ENCODE measurements at places on chromosomes 3 and 15.
A peak's percentile ranks its signal among the peaks of the same experiment; 100 is the strongest.

GRCh38 chr3:68239542-68239941, 585.1 kb upstream of the SUCLG2 start:
- no peak for DNase-seq

- no peak for DNase-seq
Observed at GRCh38 chr15:22902046-22902445, 63.6 kb downstream of the NIPA2 start.

GRCh38 chr15:71708051-71708429, 102.3 kb upstream of the NR2E3 start:
- no peak for DNase-seq

DNA sequence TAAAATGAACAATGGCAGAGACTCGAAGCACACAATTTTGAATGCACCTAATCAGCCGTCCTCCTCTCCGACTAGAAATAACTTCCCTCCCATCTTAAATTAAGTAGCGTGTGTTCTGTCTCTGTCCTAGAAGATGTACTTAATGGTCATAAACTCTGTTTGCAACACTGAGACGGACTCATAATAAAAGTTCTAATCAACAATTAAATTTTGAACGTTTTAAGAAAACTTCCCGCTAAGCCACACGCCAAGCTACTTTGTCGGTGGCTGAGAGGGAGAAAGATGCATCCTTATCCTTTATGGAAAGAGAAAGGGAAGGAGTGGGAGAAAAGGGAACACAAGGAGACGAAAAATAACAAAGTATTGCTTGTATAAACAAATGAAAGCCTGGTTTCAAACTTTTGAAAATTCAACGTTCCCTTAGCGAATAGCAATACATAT, 989 bp downstream of the GNB4 start:
- DNase-seq, result no peak

DNA sequence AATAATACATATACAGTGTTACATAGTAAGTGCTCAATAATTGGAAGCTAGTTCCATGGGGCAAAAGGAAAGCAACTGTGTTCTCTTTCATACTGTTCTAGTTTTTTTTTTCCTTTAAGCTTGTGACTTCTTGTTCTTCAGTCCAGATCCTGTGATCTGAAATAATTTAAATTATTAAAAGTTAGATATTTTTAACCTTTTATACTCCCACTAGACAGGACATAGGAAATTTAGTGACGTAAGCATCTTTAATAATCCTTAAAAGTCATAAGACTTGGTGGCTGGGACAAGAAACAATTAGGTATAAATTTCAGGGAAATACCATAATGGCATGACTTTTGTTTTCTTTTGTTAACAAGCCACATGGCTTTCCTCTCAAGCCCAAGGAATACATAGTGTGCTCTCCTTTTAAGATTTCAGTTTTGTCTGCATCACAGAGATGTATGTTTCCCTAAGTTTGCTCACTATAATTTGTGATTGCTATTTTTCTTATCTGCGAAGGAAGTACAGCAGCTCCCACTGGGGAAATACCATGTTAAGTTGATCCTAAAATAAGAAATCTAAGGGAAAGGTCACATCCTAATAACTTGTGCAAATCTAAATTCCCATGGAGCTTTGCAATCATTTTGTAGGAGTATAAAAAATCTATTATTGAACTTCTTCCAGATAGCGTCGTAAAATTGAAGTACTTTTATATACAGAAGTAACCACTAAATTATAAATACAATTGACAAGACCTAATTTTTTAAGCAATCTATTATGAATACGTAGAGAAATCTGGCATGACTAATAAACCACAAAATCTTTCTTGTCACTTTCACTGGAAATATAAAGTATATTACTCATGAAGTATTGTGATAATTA, 30.1 kb downstream of the PPARG start:
- DNase-seq, result no peak

GRCh38 chr15:75100679-75101078, 77.3 kb downstream of the PPCDC start:
- DNase-seq, result no peak

- no peak for DNase-seq
Observed at GRCh38 chr3:6060251-6060650, 800.7 kb upstream of the GRM7 start.

DNA sequence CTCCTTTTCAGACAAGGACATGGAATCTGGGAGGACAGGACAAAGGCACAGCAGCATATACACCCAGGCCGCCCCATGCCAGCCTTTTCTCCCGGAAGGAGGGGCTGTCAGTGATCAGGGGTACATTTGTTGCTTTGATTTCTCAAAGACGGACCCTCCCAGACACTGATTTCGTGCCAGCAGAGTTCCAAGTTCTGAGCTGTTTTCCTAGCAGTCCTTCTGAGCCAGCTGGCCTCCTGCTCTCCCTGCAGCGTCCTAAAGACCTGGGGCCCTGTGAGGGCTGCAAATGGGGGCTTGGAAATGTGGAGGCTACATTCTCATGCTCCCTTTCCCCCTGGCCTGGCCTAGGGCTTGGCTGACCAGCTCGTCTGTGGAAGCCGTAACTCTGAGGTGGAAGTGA, 22.3 kb downstream of the CTSH start:
- DNase-seq, result no peak

DNA sequence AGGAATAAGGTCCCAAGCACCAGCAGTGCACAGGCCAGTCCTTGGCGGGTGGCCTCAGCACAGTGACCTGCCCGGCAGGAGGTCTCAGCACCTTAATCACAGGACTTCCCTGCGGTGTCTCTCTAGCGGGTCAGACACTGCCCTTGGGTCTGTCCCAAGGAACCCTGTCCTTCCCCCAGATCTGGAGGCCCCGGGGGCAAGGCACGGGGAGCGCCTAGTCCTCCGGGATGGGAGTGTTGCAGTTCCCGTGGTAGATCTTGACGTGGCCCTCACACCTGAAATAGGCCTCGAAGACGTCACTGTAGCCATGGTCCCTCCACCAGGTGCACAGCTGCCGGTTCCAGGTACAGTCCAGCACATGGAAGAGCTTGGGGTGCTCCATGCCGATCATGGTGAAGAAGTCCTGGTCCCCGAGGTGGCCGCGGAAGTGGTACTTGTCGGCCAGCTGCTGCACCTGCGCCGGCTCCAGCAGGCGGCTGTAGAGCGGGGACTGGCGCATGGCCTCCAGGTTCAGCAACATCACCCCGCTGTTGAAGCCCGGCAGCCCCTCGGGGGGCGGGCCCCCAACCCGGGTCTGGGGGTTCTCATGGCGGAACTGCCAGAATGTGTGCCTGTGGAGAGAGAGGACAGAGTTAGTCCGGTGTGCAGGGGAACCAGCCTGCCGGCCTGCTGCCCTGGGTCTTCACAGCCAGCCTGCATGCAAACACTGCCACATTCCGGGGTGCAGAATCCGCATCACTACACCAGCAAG, 201.3 kb downstream of the XXYLT1 start:
- no peak for DNase-seq

- no peak for DNase-seq
Observed at GRCh38 chr3:161126495-161126894, 21.3 kb upstream of the B3GALNT1 start.

GRCh38 chr3:101279162-101279561, 41.2 kb downstream of the IMPG2 start:
- no peak for DNase-seq

- no peak for DNase-seq
Observed at GRCh38 chr3:172132159-172132586, 92.8 kb downstream of the FNDC3B start.

DNA sequence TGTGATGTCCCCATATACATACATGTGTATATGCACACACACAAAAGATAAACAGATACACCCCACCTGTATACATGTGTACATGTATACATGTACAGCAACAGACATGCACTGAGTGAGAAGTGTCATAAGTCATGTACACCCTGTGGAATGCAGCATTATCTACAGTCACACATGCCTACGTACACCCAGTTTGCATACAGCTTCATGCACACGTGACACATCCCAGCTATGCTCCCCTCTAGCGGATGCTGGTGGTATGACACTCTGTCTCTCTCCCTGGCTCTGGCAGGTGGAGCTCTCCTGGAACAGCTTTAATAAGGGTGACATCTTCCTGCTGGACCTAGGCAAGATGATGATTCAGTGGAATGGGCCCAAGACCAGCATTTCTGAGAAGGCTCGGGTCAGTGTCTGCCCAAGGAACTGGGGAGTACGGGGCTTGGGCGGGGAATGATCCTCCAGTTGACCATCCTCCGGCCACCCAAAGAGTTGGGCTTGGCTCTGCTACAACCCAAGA, 6.3 kb downstream of the VILL start:
- DNase-seq, result peak; percentile 74

- no peak for DNase-seq
Observed at GRCh38 chr3:193826159-193826795, 233.3 kb downstream of the OPA1 start.

DNA sequence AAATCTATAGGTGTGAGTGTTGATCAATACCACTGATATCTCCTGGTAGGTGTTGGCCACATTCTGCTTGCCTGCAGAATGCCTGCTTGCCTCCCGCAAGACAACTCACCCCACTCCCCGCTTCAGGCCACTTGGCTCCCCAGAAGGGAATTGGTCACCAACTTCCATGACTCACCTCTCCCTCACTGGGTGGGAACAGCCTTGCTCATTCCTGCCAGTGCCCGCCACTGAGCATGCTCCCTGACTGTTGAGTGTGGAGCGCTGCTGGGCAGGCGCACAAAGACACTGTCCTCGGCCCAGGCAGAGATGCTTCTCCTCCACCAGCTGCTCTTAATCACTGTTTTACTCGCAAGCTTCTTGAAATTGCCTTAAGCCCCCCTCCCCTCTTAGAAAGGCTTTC, 57.3 kb upstream of the PPP2R3A start:
- no peak for DNase-seq

DNA sequence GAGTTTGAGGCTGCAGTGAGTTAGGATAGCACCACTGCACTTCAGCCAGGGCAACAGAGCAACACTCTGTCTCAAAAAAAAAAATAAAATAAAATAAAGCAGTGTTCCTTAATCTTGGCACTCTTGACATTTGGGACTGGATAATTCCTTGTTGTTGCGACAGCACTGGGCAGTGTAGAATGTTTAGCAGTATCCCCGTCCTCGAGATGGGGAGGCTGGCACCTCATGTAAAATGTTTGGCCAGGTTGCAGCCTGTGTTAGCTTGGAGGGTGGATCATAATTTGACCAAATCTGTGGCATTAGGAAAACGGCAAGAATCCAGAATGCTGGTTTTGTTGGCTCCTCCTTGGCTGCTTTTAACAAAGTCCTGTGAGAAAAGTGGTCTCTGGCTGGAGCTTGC, 47.0 kb downstream of the ZNF445 start:
- no peak for DNase-seq

DNA sequence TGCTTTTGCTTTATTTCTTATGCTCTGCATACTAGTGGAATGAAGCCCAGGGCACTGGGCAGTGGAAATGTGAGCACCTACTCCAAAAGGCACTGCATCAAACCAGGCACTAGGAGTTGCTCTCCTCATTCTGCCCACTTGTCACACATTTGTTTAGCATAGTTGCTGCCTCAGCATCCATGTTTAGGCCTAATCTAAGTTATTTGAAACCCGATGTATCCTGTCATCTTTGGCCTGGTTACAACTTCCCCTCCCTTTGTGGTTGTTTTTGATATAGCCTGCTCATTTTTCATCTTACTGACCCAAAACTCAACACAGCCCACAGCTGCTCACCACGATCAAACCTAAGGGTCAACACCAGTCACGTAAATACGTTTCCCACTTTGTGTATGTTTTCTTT, 82.2 kb upstream of the SELENOK start:
- DNase-seq, result no peak

- no peak for DNase-seq
Observed at GRCh38 chr3:102230057-102230456, 204.8 kb upstream of the ZPLD1 start.

Measured in LNCaP clone FGC (cell line).